ENCODE measurements at places on chromosomes 16 and 17.

DNA sequence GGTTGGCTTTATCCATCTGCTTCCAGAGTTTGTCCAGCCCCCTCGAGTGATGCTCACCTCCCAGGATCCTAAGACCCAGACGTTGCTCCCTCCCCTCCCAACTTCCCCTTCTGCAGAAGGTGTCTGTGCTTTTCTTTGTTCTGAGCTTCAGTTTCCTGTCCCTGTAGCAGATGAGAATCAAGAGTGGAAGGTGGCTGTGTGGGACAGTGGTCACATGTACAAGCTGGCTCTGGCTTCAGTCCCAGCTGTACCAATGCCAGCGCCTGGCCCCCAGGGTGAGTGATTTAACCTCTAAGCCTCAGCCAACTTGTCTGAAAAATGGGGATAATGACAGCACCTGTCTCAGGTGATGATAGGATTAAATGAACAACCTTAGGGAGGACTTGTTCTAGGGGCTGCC lies 7.7 kb downstream of the PRR15L start:
- DNase-seq: no peak

- no peak for DNase-seq
Observed at GRCh38 chr16:88870608-88871348, 4.3 kb upstream of the PABPN1L start.

- DNase-seq: no peak
Observed at GRCh38 chr16:82379551-82379950, 209.5 kb upstream of the MPHOSPH6 start.

- DNase-seq: no peak
Observed at GRCh38 chr16:51820176-51820575, 669.1 kb upstream of the SALL1 start.

DNA sequence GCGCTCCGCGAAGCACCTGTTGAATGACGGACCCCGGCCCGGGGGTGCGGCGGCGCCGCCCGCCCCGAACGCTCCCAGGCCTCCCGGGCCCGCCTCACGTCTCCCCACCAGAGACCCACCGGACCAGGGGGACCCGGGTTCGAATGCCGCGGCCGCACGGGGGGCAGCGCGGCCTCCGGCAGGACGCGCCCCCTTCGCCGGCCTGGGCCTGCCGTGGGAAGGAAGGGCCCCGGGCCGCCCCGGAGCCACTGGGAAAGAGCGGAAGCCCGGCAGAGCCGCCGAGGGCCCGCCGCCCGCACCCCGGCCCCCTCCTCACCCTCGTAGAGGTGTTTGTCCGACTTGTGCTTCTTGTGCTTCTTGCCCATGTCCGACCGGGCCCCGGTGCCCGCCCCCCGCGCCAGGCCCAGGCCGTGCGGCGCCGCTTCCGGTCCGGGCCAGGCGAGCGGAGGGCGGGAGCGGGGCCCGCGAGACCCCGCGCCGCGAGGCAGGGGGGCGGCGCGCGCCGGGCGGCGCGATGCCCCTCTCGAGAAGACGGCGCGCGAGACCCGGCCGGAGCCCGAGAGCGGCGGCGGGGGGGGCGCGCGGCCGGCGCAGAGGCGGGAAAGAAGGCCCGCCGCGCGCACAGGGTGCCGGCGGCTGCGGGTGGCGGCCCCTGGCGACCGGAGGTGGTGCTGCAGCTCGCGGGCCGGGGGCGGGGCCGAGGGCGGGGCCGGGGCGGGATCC lies at the start of gene BRD7:
Gene BRD7, minus strand, starts transcription at position 579 of the 723 bp plus-strand sequence. Its CDS starts 214 bp downstream, at position 365.
- DNase-seq: peak; percentile 43

- no peak for DNase-seq
Observed at GRCh38 chr16:62846399-62847057, 810.3 kb upstream of the CDH8 start.

DNA sequence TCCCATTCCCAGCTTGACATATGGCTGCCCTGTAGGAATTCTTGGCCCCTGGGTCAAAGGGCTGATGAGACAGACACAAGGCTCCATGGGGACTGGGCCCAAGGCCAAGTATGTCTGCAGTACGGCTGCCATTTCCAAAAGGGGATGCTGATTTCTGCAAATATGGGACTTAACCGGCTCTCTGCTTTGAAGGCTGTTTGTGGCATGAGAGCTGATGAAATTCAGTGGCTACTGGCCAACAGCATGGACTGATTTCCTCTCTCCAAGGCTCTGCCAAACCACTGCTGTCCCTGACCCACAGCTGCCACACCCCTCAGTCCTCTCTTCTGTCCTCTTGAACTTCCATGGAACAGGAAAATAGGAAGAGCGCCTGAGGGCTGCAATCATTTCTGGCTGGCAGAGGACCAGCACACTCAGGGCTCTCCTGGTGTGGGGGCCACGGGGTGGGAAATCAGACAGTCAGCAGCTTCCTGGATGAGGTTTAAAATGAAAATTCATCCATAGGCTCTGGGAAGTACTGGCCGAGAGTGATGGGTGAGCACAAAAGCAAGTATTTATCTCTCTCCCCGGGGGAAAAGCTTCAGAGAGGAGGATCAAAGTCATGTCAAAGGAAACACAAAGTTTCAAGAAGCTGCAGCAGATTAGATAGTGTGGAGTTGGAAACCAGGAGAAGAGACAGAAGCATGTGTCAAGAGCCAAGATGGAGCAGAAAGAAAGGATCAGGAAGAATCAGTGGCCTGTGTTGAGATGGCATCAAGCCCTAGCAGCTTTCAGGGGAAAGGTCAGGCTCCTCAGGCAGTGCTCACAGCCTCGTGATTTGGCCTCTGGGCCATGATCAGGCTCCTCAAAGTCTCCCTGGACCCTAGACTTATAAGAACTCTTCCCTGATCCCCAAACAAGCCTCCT lies 64.1 kb upstream of the SREBF1 start:
- no peak for DNase-seq

GRCh38 chr17:73795730-73796129 lies 151.5 kb upstream of the SDK2 start:
- no peak for DNase-seq

GRCh38 chr17:74785096-74785980 lies 9.2 kb upstream of the NAT9 start:
- no peak for DNase-seq

DNA sequence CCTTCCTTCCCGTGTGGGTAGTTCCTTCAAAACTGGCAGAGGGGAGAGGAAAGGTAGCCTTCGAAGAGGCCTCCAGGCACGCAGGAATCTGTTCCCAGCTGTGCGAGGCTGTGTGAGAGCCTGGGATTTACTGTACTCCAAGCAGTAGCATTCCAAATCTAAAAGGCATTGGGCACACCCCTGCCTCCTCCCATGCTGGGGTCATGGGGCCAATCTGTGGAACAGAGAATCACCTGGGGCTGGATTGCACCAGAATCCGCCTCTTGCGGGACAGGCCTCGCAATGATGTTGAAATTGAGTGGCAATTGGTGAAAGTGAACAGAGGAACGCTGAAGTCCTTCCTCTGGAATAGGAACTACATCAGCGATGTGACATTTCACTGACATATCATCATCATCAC lies 72.5 kb upstream of the IRX3 start:
- no peak for DNase-seq

- no peak for DNase-seq
Observed at GRCh38 chr16:89581045-89581695, 5.6 kb downstream of the CPNE7 start.

DNA sequence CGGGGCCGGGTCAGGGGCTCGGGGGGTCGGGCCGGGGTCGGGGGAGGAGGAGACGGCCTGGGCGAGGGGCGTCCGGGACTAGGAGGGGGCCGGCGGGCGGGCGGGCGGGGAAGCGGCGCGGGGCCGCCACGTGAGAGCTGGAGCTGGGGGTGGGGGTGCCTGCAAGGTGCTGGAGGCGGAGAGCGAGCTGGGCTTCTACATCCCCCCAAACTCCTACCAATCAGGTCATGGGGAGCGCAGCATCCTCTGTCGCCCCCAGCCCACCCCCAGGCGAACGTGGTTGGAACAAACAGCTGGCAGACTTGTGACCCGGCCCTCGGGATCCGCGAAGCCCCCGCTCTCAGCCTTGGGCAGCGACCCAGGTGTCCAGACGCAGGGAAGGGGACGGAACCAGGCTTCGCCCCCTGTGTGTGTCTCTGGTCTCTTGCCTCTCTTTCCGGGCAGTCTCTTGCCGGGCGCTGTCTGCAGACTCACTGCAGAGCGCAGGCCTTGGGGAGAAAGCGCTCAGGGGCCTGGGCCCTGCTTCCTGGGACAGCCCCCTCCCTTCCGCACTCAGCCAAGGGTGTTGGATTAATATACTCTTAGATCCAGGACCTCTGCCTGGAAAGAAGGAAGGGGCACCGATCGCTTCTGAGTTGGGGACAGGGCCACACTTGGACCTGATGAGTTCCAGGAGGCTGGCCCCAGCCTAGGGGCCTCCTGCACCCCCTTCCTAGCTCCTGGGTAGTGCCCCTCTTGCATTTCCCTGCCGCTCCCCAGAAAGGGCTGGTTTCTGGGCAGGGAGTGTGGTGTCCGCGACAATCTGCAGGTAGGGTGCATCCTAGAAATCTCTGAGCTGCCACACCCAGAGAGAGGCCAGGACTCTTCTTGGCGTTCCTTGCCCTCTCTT lies 722 bp downstream of the RASL10B start:
- no peak for DNase-seq

- DNase-seq: no peak
Observed at GRCh38 chr17:10349403-10349802, 23.4 kb downstream of the MYH13 start.

GRCh38 chr17:35433075-35433894 lies 985 bp upstream of the SLFN12 start:
- peak; percentile 23 for DNase-seq

DNA sequence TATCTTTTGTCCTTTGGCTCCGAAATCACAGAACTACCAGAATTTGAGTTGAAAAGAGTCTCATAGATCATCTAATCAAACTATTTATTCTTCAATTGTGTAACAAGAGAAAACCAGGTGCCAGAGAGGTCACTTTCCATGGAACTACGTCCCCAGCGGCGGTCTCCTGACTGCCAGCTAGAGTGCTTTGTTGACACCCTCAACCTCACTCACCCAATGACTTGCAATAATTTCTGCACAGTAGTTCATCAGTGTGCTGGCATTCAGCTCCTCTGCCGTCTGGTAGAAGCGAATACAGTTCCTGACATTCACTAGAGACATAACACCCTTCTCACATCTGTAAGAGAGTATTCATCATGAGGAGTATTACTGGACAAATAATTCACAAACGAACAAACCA lies 54.2 kb downstream of the ANKFY1 start:
- DNase-seq: no peak

GRCh38 chr17:80724775-80725266 lies 180.2 kb downstream of the RPTOR start:
- no peak for DNase-seq

DNA sequence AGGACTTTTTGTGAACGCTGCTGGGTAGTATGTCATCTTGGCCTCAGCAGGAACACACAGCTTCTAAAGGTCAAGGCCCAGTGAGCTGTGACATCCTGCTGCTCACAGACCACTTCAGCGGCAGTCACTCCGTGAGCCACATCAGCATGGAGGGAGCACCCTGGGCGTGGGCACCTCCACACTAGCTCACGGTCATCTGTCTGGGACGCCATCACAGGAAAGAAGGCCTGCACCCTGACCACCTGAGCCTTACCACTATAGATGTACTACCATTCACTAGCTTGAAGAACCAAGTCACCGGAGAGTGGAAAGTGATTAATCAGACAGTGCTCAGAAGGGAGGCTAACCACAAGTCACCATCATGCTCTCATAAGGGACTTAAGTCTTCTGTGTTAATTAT lies 3.3 kb downstream of the AXIN1 start:
- no peak for DNase-seq

- no peak for DNase-seq
Observed at GRCh38 chr16:57478396-57479204, 7.7 kb downstream of the DOK4 start.

GRCh38 chr16:15672514-15673167 lies 22.6 kb downstream of the NDE1 start:
- peak; percentile 44 for DNase-seq

- no peak for DNase-seq
Observed at GRCh38 chr17:34584805-34585416, 5.5 kb downstream of the TMEM132E start.

DNA sequence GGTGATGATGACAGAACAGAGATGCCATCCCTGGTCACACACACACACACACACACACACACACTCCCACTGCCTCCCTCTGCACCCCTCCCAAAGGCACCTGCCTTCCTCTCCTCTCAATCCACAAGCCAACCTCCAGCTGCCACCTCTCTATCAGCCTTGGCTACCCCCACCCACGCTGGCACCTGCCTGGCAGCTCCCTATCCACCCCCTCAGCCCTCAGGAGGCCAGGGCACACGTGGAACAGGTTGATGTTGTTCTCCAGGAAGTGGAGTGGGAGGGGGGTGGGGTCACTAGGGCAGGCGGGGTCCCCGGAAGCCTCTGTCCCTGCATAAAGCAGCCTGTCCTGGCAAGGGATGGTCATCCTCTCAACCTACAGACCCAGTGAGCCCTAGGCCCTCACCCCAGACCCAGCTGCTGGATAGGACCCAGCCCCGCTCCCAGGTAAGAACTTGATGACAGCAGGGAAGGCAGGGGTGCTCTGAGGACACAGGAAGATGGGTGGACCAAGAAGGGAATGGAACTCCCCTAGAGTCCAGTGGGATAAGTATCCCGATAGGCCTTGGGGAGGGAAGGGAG lies at the start of gene GSDMA:
Gene GSDMA, plus strand, starts transcription at position 363 of the 579 bp plus-strand sequence. CDS start 2,684 bp downstream, outside the sequence.
- no peak for DNase-seq

DNA sequence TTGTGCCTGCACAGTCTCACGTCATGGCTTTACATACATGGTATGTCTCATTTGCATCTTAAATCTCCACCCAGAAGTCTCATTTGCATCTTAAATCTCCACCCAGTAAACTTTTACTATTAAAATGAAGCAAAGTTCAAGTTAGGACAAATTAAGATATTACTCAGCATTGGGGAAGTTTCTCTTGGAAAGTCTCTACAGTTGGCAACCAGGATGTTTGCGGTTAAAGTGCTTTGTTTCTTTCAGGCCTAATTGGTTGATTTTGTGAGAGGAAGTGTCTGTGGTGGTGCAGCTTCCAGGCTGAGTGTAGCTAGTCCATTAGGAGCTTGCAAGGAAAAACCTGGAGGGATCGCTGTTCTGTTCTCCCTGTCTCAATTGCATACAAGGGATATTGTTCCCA lies 1373.3 kb upstream of the GOT2 start:
- DNase-seq: no peak

DNA sequence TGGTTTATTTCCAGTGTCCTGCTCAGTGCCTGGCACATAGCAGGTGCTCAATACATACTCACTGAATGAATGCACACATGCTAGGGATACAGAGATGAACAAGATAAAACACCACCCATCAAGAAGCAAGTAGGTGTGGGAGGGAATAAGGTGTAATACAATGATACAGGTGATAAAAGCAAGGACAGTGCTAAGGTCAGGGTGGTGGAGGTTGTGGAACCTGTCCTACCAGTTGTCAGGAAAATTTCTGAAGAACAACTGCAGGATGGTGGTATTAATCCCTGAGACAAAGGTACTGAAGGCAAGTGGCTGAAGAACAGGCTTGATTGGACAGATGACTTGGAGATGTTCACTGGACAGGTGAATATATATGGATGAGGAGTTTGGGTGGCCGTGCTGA lies 1.8 kb downstream of the KNOP1 start:
- DNase-seq: no peak

- DNase-seq: no peak
Observed at GRCh38 chr17:58432806-58433573, 15.7 kb upstream of the RNF43 start.

DNA sequence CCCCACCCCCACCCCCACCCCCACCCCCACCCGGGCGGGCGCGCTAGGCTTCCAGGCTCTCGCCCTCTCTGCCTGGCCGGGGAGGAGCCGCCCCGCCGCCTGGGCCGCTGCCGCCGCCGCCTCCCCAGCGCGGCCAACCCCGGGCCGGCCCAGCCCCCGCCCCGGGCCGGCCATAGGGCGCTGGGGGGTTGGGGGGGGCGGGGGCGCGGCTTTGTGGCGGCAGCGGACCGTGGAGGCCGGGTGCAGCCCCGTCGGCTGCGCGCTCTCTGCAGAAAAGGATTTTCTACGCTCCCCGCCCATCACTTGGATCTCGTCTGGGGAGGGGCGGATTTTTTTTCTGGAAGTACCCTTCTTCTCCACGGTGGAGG lies 230.9 kb downstream of the MRTFB start:
- no peak for DNase-seq
